ENCODE measurements at places on chromosomes 2 and 18.
A peak's percentile ranks its signal among the peaks of the same experiment; 100 is the strongest.

GRCh38 chr2:147364597-147364996, 480.2 kb upstream of the ACVR2A start:
- no peak for DNase-seq

GRCh38 chr2:38068234-38068633, 7.7 kb downstream of the CYP1B1 start:
- no peak for DNase-seq

GRCh38 chr18:60053747-60054304, 154.0 kb downstream of the PMAIP1 start:
- peak; percentile 25 for DNase-seq

DNA sequence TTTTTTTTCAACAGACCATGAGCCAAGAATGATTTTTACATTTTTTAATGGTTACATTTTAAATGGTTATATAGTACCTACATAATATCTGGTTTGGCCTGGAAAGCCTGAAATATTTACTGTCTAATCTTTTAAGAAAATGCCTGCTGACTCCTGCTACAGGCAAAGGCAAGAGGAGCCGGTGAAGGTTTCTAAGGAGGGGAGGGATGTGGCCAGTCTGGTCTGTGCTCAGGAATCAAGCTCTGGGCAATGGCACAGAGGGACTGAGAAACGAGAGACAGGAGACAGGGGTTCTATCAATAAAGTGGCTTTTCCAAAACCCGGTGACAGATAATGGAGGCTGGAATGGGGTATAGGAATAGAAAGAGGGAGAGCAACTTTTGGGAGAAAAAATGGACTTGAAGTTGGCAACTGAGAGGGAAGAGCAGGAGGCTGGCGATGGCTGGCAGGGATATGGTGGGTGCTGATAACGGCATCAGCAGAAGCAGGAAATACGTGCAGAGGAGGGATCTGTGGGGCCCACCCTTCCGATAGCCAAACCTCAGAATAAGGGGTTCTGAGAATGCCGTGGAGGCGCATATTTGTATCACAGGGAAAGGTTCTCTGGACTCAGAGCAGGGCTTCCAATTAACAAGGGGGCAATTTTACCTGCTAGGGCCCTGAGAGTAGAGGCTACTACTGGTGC, 64.0 kb upstream of the DNMT3A start:
- DNase-seq: no peak

GRCh38 chr2:3197308-3197707, 180.3 kb downstream of the EIPR1 start:
- DNase-seq: no peak

- no peak for DNase-seq
Observed at GRCh38 chr2:175025946-175026345, 20.8 kb upstream of the CHN1 start.

DNA sequence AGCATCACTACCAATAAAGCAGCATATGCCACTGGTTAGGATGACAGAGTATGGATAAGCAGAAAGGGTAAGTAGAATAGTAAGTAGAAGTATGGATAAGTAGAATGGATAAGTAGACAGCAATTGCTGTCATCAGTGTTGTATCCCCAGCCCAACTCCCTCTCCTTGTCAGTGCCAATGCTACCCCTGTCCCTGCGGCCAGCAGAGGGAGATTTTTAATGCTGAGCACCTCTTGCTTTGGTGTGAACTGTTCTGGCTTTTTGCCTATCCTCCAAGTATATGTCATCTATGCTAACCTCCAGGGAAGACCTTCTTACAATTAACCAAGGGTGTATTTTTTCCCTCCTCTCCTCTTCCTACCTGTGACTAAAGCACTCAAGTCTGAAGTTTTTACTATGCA, 136.7 kb upstream of the SPHKAP start:
- DNase-seq: peak; percentile 17

- no peak for DNase-seq
Observed at GRCh38 chr18:65415098-65415497, 335.7 kb upstream of the CDH7 start.

GRCh38 chr2:147976102-147976501, 44.4 kb downstream of the ORC4 start:
- DNase-seq: no peak

DNA sequence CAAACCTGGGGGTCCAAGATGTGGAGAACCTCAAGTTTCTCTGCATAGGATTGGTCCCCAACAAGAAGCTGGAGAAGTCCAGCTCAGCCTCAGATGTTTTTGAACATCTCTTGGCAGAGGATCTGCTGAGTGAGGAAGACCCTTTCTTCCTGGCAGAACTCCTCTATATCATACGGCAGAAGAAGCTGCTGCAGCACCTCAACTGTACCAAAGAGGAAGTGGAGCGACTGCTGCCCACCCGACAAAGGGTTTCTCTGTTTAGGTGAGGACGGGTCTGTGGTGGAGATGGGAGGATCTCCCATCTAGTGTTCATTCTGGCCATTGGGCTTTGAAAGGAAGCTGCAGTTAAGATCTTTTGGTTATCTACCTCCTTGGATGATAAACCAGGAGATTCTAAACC, 2.9 kb downstream of the CASP10 start:
- DNase-seq: no peak

- no peak for DNase-seq
Observed at GRCh38 chr2:132824716-132825115, 154.7 kb upstream of the LYPD1 start.

GRCh38 chr18:30465096-30465495, 577.4 kb downstream of the DSC3 start:
- no peak for DNase-seq

GRCh38 chr2:236965021-236965840, 120.5 kb upstream of the COPS8 start:
- no peak for DNase-seq

- no peak for DNase-seq
Observed at GRCh38 chr2:99348173-99348572, 11.0 kb downstream of the EIF5B start.

- DNase-seq: no peak
Observed at GRCh38 chr2:116499389-116499788, 1315.1 kb upstream of the DDX18 start.

DNA sequence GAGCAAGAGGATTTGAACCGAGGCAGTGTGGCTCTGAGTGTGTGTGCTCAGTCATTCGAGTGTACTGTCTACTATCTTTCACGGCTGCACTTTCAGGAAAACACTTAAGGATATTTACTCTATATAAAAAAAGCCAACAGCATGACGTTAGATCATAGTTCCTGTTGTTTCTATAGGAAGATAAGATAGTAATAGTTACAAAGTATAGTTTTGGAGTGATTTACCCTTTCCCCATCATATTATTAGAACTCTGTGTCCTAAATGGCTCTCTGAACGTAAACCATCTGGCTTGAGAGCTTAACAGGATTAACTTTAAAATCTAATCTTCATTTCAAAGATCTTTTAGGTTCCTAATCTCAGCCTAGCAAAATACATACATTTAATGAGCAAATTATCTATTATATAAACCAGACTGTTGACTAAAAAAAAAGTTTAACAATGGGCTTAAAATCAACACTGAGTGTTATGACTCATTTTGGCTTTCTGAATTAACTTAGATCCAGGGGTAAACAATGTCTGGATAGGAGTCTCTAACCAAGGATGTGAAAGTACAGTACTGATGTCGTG, 150.3 kb upstream of the DNMT3A start:
- no peak for DNase-seq

DNA sequence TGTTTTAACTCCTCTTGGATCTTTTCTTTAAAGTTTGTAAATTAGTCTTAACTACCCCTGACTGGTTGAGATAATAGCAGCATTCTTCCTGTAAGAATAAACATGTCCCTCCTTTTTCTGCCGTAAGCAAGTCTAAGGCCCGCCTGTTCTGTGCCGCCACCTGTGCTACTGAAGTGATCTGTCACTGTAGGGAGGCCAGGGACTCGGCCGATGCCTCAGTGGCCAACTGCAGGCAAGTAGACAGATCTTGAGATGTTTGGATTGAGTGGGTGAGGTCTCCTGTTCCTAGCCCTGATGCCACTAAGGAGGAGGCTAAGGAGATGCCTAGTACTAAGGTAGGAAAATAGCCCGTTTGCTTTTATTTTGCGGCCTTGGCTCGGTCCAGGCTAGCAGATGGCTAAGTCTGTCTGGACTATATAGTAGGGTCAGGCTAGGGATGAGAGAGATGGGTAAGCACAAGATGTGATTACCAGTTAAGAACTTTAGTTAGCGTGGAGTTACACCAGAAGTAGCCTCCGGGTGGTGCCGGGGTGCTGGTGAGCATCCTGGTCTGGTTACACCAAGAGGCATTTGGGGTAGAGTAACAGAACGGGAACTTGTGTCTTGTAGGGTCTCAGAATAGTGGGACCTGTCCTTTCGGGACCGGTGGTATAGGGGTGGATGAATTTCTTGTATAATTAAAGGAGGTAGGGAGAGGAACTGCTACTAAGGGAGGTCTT, 584.2 kb downstream of the SUCLG1 start:
- DNase-seq: no peak

DNA sequence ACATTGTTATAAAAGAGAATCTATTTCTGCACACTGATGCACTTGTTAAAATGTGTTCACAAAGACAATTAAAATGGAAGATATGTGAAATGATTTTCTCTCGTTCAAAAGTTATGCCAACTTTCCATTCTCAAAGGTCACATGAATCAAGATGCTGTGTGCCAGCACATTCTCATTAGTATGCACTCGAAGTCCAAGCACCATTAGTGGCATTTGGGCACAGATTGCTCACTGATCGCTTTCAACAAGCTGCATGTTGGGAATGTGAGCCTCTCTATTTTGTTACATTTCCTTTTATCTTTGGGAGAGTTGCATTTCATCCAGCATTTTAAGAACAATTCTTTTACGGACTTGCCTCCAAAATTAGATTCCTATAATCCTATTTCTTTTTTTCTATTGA, 398.9 kb downstream of the FBXO15 start:
- no peak for DNase-seq

Measured in mucosa of gallbladder (tissue), 1 donor.